ENCODE measurements at places on chromosomes 2 and 18.
A peak's percentile ranks its signal among the peaks of the same experiment; 100 is the strongest.

- DNase-seq = peak; percentile 65
Observed at GRCh38 chr18:28112056-28112470, 64.9 kb downstream of the CDH2 start.

DNA sequence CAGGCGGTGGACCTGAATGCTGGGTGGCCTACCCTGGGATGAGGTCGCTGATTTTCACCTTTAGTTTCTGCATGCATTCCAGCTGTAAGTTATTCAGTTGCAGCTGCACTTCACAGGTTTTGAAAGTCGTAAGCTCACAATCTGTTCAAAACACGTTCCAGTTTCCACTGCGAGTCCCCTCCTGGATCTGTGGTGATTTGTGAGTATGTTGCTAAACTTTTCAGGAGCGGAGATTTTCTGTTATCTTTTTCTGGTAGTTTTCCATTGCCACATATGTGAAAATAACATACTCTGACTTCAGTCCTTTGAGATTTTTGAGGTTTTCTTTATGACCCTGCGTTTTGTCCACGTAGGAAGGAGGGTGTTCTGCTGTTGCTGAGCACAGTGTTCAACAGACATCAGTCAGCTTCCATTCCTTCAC is 102.1 kb downstream of the SNTG2 start:
- DNase-seq = peak; percentile 65

GRCh38 chr2:116842164-116842563 is 972.3 kb upstream of the DDX18 start:
- DNase-seq = no peak

- no peak for DNase-seq
Observed at GRCh38 chr2:111995148-111995547, 59.9 kb upstream of the TMEM87B start.

DNA sequence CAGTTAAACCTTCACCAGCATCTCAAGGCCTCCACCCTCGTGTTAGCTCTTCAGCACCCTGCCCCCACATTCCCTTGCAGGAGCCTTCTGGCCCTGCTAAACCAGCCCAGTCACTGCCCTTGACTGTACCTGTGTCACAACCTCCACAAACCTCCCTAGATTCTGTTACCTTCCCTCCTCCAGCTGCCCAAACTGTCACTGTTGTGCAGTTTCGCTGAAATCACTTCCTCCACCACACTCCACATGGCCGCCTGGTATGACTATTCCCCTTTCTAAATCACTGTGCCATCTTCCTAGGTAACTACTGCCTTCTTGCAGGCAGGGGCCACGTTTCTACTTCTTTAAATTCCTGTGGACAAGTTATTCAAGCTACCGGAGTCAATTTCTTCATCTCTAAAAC is 160.2 kb downstream of the GALNT14 start:
- DNase-seq = no peak

DNA sequence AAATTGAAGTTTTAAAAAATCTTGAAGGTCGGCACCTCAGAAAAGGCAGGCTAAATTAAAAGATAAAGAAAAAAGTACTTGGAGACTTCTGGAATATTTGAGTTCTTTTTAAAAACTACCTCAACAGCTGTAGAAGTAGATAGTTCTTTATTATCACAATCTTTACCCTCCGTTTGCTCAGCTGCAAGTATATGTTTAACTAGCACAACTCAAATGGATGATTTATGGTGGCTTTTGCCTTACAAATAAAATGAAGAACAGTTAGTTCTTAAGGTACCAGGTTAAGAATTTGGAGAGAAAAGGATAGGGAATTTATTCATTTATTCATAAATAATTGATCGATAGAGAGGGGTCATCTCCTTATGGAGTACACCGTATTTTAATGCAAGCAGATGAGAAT is 237.6 kb upstream of the FOSL2 start:
- no peak for DNase-seq

- peak; percentile 46 for DNase-seq
Observed at GRCh38 chr2:205259121-205259520, 423.2 kb upstream of the NRP2 start.

GRCh38 chr2:98580656-98581284 is 27.5 kb downstream of the COA5 start:
- no peak for DNase-seq

- no peak for DNase-seq
Observed at GRCh38 chr18:61575419-61575818, 242.2 kb downstream of the CDH20 start.

DNA sequence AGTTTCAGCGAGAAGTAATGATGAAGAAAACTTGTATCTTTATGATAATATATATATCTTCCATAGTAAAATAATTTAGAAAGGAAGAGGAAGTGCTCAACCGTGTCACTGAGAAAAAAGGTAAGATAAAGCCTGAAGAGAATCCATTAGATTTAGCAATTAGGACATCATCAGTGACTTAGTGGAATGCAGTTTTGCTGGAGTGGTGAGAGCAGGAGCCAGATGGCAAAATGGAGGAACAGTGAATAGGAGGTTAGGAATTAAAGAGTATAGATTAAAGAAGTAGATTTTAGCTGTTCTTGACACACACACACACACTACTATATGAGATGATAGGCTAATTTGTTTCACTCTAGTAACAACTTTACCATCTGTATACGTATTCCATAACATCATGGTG is 157.1 kb upstream of the EPC2 start:
- DNase-seq = no peak

- no peak for DNase-seq
Observed at GRCh38 chr2:120822933-120823332, 87.3 kb downstream of the GLI2 start.

- DNase-seq = no peak
Observed at GRCh38 chr2:159074605-159075004, 106.2 kb downstream of the TANC1 start.

DNA sequence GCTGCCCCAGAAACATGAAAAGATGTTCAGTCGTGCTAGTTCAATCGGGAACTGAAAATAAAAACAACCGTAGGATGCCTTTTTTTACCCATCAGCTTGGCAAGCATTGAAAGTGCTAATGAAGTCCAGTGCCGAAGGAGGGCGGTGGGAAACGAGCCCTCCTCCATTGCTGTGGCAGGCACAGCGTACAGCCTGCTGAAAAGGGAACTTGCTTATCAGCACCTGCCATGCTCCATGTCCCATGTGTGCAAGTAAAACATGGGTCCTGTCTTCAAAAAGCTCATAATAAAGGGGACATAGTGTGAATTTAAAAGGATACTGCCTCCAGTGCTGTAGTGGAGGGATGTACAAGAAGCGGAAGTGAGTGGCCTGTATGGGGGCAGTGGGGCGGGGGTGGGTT is 82.4 kb downstream of the ARMC9 start:
- no peak for DNase-seq

GRCh38 chr2:112164876-112165275 is 26.7 kb downstream of the FBLN7 start:
- no peak for DNase-seq

GRCh38 chr2:223598994-223599639 is 3.0 kb downstream of the SCG2 start:
- DNase-seq = peak; percentile 94

GRCh38 chr18:57649556-57650500 is 28.2 kb upstream of the NARS1 start:
- DNase-seq = peak; percentile 51

GRCh38 chr2:231047274-231047922 is 9.3 kb upstream of the PSMD1 start:
- DNase-seq = no peak

DNA sequence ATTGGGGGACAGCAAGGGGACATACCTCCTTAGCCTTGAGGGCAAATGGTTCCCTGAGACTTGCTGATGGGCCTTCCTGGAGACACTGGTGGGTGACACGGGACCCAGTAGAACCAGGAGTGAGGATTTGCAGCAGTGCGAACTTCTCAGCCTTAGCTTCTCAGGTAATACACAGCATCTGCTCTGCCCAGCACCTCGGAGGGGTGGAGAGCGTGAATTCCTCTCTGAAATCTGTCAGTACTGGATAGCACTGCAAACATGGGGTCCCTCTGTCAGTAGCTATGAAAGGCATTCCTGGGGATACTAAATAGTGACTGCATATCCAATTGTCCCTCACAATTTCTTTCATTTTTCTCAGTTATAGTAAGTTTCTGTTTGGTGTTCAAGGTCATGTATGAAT is 151.7 kb downstream of the GBX2 start:
- no peak for DNase-seq

DNA sequence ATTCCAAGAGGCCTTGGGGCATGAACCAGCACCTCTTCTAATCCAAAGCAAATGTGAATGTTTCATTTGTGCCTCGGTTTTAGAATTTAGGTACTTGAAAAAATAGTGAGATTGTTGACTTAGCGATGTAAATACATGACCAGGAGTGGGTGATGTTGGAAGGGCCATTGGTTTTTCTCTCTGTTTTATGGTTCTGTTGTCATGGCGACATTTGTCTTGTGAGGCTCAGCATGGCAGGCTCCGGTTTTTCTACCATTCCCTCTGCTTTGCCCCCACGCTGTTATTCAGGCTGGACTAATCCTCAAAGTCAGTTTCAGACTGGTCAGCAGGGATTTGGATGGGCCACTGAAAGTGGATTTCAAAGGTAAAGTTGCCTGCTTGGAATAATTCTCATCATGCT is 255.4 kb downstream of the ALPK2 start:
- DNase-seq = no peak

GRCh38 chr2:226122041-226122440 is 677.6 kb downstream of the IRS1 start:
- DNase-seq = no peak

GRCh38 chr2:195477248-195477995 is 179.6 kb upstream of the SLC39A10 start:
- peak; percentile 89 for DNase-seq

- DNase-seq = no peak
Observed at GRCh38 chr2:65240657-65241056, 13.0 kb downstream of the ACTR2 start.

DNA sequence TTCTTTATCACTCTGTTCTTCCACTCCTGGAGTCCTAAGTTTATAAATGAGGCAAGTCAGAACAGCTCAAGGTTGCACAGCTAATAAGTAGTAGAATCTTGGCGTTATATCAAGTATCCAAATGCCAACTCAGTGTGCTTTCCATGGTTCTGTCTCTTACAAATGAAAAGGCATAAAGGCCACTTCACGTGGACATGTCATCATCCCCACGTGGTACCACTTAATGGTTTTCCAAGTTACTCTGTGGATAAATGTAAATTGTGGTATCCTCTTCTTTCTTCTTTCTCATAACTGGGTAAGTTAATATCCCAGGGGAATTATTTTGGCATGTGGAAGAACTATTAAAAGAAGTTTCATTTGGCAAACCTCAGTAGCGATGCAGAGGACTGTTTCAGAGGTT is 131.5 kb upstream of the L3MBTL4 start:
- DNase-seq = no peak

DNA sequence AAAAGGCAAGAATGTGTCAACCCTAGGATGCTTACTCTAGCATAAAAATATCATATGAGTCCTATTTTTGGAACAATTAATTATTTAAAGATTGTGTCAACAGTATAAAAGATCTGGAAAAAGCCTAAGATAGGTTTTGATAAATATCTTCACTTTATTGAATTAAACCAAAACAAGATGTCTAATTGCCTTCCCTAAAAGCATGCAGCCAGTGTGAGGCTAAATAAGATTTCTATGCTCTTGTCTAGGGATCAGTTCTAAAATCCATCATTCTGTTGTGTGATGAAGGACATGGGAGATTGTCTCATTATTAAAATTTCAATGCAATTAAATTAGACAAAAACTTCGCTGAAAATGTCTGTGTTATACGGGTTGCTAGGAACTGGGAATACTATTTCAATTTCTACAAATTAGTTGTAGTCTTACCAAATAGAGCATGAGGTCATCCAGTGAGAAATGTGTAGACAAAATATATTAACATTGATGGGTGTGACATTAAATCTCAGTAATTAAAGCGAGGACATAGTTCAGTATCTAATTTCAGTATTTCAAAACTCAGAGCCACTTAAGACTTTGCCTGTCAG is 535.6 kb upstream of the FSIP2 start:
- no peak for DNase-seq

- no peak for DNase-seq
Observed at GRCh38 chr2:10471046-10471571, 23.0 kb upstream of the ODC1 start.

GRCh38 chr2:127504552-127505430 is 21.5 kb downstream of the IWS1 start:
- no peak for DNase-seq

DNA sequence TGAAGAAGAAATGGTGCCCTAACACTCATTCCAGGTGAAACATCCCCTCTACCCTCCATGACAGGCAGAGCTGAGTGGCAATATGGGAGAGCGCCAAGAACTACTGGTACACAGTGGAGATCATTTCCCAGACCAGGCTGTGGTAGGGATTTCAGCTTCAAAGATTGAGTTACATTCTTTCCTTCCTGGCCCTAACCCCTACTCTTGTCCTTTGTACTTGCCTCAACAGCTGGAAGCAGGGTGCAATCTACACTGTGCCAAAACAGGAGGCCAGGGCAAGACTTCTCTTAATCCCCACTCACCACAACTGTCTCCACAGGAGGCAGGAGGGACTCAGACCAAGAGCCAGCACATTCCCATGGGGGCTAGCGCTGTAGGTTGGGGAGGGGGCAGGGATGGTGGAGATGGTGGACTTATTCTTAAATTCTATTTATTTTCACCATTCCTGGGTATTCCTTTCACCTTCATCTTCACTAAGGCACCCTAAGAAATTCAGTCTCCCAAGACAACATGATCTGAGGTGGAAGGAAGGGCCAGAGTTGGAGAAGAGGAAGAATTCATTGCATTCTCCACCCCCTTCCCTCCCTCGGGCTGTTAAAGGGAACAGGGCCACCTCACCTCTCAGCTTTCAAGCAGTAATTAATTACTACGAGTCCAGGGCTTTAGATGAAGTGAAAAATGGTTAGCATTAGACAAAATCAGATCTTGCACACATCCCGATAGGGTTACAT is 65.9 kb downstream of the AAK1 start:
- DNase-seq = peak; percentile 50

DNA sequence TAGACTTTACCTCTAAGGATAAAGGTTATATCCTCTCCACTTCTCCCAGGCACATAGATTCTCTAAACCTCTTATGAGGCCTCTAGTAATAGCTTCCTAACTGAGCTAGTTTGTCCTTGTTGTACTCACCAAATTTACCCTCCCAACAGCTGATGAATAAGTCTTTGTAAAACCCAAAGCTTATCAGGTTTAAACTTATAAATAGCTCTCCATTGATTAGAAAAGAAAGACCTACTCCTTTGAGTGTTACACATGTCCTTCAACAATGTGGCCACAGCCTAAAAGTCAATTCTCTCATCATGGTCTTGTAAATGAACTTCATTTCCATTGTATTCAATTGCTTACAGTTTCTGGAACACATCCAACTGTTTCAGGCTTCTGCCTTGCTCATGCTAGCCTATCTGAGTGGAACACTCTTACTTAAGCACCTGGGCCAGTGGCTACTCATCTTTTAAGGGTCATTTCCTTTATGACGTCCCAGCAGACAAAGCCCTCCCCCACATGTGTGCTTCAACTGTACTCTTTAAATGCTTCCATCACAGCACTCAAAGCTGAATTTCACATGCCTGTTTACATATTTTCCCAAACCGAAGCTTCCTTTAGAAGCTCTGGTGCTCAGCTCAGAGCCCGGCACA is 131.6 kb downstream of the CDH2 start:
- peak; percentile 69 for DNase-seq

- DNase-seq = no peak
Observed at GRCh38 chr2:20626698-20627513, 24.0 kb downstream of the HS1BP3 start.
